ENCODE measurements at places on chromosomes 3 and 15. TPM values are rescaled to one million over a fixed set of nuclear protein-coding genes. Genes with fewer than 3 reads are reported as not detected.

GRCh38 chr3:120172070-120172469, 77.8 kb upstream of the GSK3B start:
- H3K4me3 ChIP-seq: no peak overlapping the region
- peak overlapping the region; percentile 25 for H3K27ac ChIP-seq
- H3K4me1 ChIP-seq: peaks cover 21% of the 10 kb centered on the region

DNA sequence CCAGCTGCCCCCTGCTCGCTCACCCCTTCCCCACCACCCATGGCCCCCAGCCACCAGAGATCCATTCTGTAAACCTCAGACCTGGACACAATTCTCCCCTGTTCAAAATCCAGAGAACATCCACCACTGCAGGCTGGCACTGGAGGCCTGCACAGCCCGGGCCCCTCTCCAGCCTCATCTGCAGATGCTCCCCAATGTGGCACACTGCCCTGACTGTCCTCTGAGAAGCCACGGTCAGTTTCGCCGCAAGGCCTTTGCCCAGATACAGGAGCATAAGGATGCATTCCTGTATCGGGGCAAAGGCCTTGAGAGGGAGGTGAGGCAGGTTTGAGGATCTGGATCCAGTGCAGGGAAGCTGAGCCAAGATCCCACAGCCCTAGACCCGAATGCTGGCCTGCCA, 175.4 kb upstream of the LINGO1 start:
- H3K4me3 ChIP-seq: no peak overlapping the region
- no peaks in the 10 kb centered on the region for H3K4me1 ChIP-seq
- no peaks in the 10 kb centered on the region for H3K27me3 ChIP-seq
- no peak for DNase-seq
- H3K27ac ChIP-seq: no peak overlapping the region
- H3K36me3 ChIP-seq: no peaks in the 10 kb centered on the region

GRCh38 chr3:129593595-129594339, 12.7 kb downstream of the PLXND1 start:
- H3K4me3 ChIP-seq: no peak overlapping the region
- DNase-seq: no peak

Gene NEK10
- total RNA-seq: 7.2 TPM

GRCh38 chr15:40789119-40789518, 17.8 kb upstream of the ZFYVE19 start:
- H3K4me3 ChIP-seq: no peak overlapping the region
- DNase-seq: peak; percentile 39
- no peaks in the 10 kb centered on the region for H3K27me3 ChIP-seq
- H3K27ac ChIP-seq: no peak overlapping the region
- peaks cover 3% of the 10 kb centered on the region for H3K36me3 ChIP-seq
- H3K4me1 ChIP-seq: peaks cover 10% of the 10 kb centered on the region

- H3K27ac ChIP-seq: no peak overlapping the region
- no peaks in the 10 kb centered on the region for H3K27me3 ChIP-seq
- no peak overlapping the region for H3K4me3 ChIP-seq
- DNase-seq: no peak
- no peaks in the 10 kb centered on the region for H3K36me3 ChIP-seq
- H3K4me1 ChIP-seq: no peaks in the 10 kb centered on the region
These were observed 597.2 kb upstream of the ADAMTS9 start for GRCh38 chr3:65284961-65285360.

DNA sequence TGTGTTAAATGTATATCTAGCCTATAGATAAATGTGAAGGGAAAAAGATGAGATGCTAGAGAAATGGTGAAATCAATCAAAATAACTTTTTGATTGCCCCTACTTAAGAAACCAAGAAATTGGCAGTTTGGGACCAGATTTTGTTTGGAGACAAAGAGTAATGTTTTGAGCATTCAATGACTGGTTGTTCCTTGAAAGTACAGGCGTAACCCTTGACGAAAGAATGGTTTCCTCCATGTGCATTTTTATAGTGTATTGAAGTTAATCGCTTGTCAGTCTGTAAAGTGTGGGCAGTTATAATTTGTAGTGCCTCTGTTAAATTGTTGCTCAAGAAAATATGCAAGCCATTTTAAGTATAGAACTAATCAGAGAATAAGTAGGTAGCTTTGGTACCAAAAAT, 1.2 kb downstream of the KIF23 start:
- H3K27me3 ChIP-seq: no peaks in the 10 kb centered on the region
- no peaks in the 10 kb centered on the region for H3K4me1 ChIP-seq
- DNase-seq: no peak

Gene LYZL4
- total RNA-seq: not detected

- no peaks in the 10 kb centered on the region for H3K36me3 ChIP-seq
- peak within 1 kb of the TSS; percentile 8 for H3K4me3 ChIP-seq
- DNase-seq: no peak
- H3K27me3 ChIP-seq: peaks cover 86% of the 10 kb centered on the region
- no peaks in the 10 kb centered on the region for H3K4me1 ChIP-seq
- H3K27ac ChIP-seq: no peak within 1 kb of the TSS
These were observed at the start of gene ACAN for GRCh38 chr15:88803241-88803919. TSS of gene ACAN (plus strand) at chr15:88803436. CDS start at chr15:88836207, 32,771 bp downstream.

DNA sequence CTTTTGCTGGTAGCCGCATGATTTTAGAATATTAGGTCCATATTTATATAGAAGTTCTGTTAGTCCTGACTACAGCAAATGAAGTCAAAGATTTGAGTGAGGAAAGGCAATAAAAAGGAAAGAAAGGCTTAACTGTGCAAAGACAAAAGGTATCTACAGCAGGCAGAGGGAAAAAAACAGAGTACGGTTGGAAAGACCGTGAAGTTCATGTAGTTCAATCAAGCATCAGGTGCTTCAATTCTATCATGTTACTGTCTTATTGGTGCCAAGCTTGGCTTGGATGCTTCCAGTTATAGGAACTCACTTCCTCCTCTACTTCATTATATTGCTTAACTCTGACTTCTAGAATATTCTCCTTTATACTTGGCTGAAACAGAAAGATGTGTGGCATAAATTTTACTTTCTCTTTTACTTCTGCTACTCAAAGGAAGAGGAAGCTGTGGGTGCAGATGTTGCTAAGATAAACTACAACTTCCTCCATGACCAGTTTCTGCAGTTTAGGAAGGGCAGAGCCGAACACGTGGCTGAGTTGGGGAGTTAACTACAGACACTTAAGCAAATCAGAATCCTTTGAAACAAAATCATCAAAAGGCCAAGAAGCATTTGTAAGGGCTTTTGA, 72.6 kb upstream of the ZBED2 start:
- H3K4me1 ChIP-seq: no peaks in the 10 kb centered on the region
- no peaks in the 10 kb centered on the region for H3K27me3 ChIP-seq
- H3K4me3 ChIP-seq: no peak overlapping the region
- H3K36me3 ChIP-seq: no peaks in the 10 kb centered on the region
- no peak for DNase-seq

- H3K36me3 ChIP-seq: no peaks in the 10 kb centered on the region
- H3K27ac ChIP-seq: no peak overlapping the region
- no peak overlapping the region for H3K4me3 ChIP-seq
- no peak for DNase-seq
These were observed 142.7 kb downstream of the GHSR start for GRCh38 chr3:172305552-172305951.

- DNase-seq: no peak
- no peaks in the 10 kb centered on the region for H3K4me1 ChIP-seq
- no peak overlapping the region for H3K27ac ChIP-seq
- H3K27me3 ChIP-seq: no peaks in the 10 kb centered on the region
- H3K4me3 ChIP-seq: no peak overlapping the region
- no peaks in the 10 kb centered on the region for H3K36me3 ChIP-seq
These were observed 51.3 kb downstream of the TPRG1 start for GRCh38 chr3:189222927-189223636.

- peak; percentile 65 for DNase-seq
- no peaks in the 10 kb centered on the region for H3K27me3 ChIP-seq
- H3K36me3 ChIP-seq: no peaks in the 10 kb centered on the region
- no peaks in the 10 kb centered on the region for H3K4me1 ChIP-seq
These were observed 739 bp downstream of the SNRPN start for GRCh38 chr15:24955531-24955921.

DNA sequence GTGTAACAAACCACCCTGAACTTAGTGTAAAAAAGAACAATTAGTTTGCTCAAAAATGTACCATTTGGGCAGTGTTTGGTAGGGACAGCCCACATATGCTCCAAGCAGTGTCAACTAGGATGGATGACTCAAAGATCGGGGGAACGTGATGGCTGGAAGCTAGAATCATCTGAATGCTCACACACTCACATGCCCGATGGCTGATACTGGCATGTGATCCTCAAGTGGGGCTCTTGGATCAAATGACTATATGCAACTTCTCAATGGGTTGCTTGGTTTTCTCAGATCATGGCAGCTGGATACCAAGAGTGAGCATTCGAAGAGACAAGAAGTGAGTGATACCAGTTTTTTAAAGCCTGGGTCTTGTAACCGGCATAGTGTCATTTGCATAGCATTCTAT, 335.9 kb upstream of the KCNMB2 start:
- no peak for DNase-seq
- no peaks in the 10 kb centered on the region for H3K27me3 ChIP-seq
- H3K4me1 ChIP-seq: peaks cover 38% of the 10 kb centered on the region
- no peak overlapping the region for H3K4me3 ChIP-seq
- H3K36me3 ChIP-seq: no peaks in the 10 kb centered on the region
- no peak overlapping the region for H3K27ac ChIP-seq

Gene CCR8
- total RNA-seq: not detected

- H3K27me3 ChIP-seq: no peaks in the 10 kb centered on the region
- H3K36me3 ChIP-seq: no peaks in the 10 kb centered on the region
- H3K27ac ChIP-seq: no peak overlapping the region
- H3K4me3 ChIP-seq: no peak overlapping the region
- H3K4me1 ChIP-seq: peaks cover 33% of the 10 kb centered on the region
These were observed 34.2 kb downstream of the CPN2 start for GRCh38 chr3:194316918-194317317.

GRCh38 chr15:57098896-57099295, 180.5 kb downstream of the TCF12 start:
- H3K4me1 ChIP-seq: no peaks in the 10 kb centered on the region
- DNase-seq: no peak
- peaks cover 1% of the 10 kb centered on the region for H3K36me3 ChIP-seq
- H3K27ac ChIP-seq: no peak overlapping the region

Gene B3GNT5
- 3.1 TPM for total RNA-seq

Gene RHCG
- not detected for total RNA-seq

Gene LRRN1
- 0.28 TPM for total RNA-seq

- no peak overlapping the region for H3K27ac ChIP-seq
- no peaks in the 10 kb centered on the region for H3K36me3 ChIP-seq
- DNase-seq: no peak
- H3K4me1 ChIP-seq: no peaks in the 10 kb centered on the region
- H3K27me3 ChIP-seq: no peaks in the 10 kb centered on the region
These were observed 341.5 kb upstream of the DNAJC19 start for GRCh38 chr3:181330821-181331563.

- no peaks in the 10 kb centered on the region for H3K36me3 ChIP-seq
- no peaks in the 10 kb centered on the region for H3K4me1 ChIP-seq
- no peak for DNase-seq
- H3K4me3 ChIP-seq: no peak overlapping the region
- H3K27ac ChIP-seq: no peak overlapping the region
These were observed 10.3 kb downstream of the PRR20G start for GRCh38 chr3:127277561-127277960.

GRCh38 chr3:110567029-110567428, 504.6 kb upstream of the NECTIN3 start:
- H3K27me3 ChIP-seq: no peaks in the 10 kb centered on the region
- no peak overlapping the region for H3K4me3 ChIP-seq
- H3K4me1 ChIP-seq: no peaks in the 10 kb centered on the region
- no peaks in the 10 kb centered on the region for H3K36me3 ChIP-seq
- H3K27ac ChIP-seq: no peak overlapping the region

Gene LRRIQ4
- total RNA-seq: not detected

GRCh38 chr3:4963669-4964570, 15.3 kb upstream of the BHLHE40 start:
- no peak overlapping the region for H3K4me3 ChIP-seq
- H3K27ac ChIP-seq: no peak overlapping the region
- no peaks in the 10 kb centered on the region for H3K27me3 ChIP-seq
- H3K36me3 ChIP-seq: no peaks in the 10 kb centered on the region

Gene CXCR6
- 0.49 TPM for total RNA-seq

- peak within 1 kb of the TSS; percentile 86 for H3K27ac ChIP-seq
- peak within 1 kb of the TSS; percentile 89 for H3K4me3 ChIP-seq
- H3K27me3 ChIP-seq: no peaks in the 10 kb centered on the region
- peaks cover 11% of the 10 kb centered on the region for H3K4me1 ChIP-seq
These were observed at the start of gene CIB2 for GRCh38 chr15:78131295-78132061. TSS of gene CIB2 (minus strand) at chr15:78131445. CDS start at chr15:78131215, 230 bp downstream.

DNA sequence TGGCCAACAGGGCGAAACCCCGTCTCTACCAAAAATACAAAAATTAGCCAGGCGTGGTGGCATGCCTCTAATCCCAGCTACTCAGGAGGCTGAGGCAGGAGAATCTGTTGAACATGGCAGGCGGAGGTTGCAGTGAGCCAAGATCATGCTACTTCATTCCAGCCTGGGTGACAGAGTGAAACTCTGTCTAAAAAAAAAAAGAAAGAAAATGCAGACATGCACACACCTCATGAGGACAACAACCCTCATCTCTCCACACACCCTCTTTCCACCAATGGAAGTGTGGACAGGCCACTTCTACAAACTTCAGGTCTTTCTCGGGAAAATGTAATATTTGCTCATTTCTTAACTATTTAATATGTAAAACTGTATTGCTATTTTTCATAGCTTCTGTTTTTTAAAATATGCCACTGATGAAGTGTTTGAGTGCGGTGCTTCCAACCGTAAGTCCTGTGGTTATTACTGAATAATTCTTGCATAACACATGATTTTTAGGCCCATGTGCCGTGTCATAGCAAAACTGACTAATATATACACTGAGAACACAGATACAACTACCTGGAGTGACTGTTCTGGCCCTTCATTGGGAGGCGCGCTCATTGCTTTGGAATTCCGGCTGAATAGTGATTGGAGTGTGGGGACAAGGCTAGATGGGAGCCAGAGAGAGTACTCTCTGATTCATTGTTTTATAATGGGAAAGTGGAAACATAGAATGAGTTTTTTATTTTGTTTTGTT, 23.1 kb downstream of the LRRC31 start:
- H3K4me3 ChIP-seq: no peak overlapping the region
- no peaks in the 10 kb centered on the region for H3K27me3 ChIP-seq
- no peaks in the 10 kb centered on the region for H3K36me3 ChIP-seq
- no peak for DNase-seq
- H3K27ac ChIP-seq: no peak overlapping the region

GRCh38 chr3:17025594-17026139, 140.9 kb downstream of the PLCL2 start:
- H3K36me3 ChIP-seq: no peaks in the 10 kb centered on the region
- DNase-seq: no peak
- H3K27me3 ChIP-seq: no peaks in the 10 kb centered on the region
- no peak overlapping the region for H3K27ac ChIP-seq
- H3K4me3 ChIP-seq: no peak overlapping the region

GRCh38 chr3:25872200-25872877, 82.4 kb downstream of the OXSM start:
- no peaks in the 10 kb centered on the region for H3K36me3 ChIP-seq
- no peak overlapping the region for H3K27ac ChIP-seq
- H3K4me1 ChIP-seq: no peaks in the 10 kb centered on the region
- H3K27me3 ChIP-seq: no peaks in the 10 kb centered on the region
- H3K4me3 ChIP-seq: no peak overlapping the region

Gene TRIM59
- total RNA-seq: 6.1 TPM

Measured in sigmoid colon (tissue), 7 donors.